ENCODE measurements at places on chromosomes 4 and X.

GRCh38 chr4:957581-958313, 15.6 kb downstream of the DGKQ start:
- DNase-seq, result peak; percentile 14

DNA sequence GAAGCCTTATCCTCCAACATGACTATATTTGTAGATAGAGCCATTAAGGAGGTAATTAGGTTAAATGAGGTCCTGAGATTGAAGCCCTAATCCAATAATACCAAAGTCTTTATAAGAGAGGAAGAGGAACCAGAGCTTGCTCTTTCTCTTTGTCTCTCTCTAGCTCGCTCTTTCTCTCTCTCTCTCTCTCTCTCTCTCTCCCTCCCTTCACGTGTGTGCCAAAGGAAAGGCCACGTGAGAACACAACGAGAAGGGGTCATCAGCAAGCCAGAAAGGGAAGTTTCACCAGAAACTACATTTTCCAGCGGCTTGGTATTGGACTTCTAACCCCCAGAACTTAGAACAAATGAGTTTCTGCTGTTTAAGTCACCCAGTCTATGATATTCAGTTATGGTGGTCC, 1540.5 kb downstream of the C4orf33 start:
- no peak for DNase-seq

GRCh38 chr4:156109943-156110900, 156.6 kb upstream of the CTSO start:
- DNase-seq, result peak; percentile 46

DNA sequence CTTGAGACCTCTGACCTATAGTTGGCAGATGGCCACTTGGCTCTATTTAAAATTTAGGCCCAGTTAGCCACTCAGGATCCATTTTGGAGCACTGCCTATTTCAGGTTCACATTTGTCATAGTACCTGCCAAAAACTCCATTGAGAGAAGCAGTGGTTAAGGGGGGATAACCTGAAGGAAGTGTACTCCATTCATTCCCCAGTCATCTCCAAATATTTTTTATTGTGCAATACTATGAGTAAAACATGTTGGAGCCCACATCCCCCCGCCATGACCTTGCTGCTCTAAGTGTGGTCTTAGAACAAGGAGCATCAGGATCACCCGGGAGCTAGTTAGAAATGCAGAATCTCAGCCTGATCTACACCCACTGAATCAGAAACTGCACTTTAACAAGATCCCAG, 21.1 kb downstream of the PLP1 start:
- no peak for DNase-seq

- DNase-seq, result no peak
Measured at GRCh38 chr4:112189754-112190153, 41.8 kb upstream of the AP1AR start.

GRCh38 chrX:16923157-16923556, 23.3 kb upstream of the REPS2 start:
- no peak for DNase-seq

DNA sequence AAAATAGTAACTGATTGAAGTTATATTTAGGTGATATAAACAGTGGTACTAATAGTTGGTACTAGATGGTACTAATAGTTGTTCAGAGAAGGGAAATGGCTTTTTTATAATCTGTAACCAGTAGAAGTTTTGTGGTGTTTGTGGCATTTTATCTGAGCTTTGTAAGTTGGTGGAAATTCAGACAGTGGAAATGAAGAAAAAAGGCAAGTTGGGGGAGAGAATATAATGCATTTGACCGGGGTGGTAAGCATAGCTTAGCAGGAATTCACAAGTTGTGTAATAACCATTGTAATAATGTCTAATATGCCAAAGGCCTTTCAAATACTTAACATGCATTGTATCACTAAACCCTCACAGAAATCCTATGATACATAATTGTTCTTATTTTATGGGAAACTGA, 36.3 kb downstream of the DTHD1 start:
- DNase-seq, result no peak

GRCh38 chr4:37661772-37662171, 24.4 kb downstream of the RELL1 start:
- DNase-seq, result no peak

- no peak for DNase-seq
Measured at GRCh38 chrX:118251271-118251670, 94.6 kb upstream of the WDR44 start.

DNA sequence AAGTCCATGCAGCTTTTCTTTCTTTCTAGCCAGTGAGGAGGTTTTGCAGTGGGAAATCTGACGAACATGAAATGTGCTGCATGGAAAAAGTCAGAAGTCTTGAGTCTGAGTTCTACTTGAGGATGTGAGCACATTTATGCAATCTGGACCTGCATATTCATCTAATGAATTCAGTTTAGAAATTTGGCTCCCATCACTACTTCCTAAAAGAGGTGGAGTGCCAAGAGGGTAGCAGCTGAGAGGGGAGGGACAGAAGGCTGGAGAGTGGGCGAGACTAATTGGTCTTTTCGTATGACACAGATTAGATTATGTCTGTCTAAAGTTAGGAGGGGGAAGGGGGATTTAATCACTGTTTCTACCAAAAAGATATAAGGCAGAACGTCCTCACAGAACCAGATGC, 535.9 kb downstream of the IQCM start:
- DNase-seq, result no peak

DNA sequence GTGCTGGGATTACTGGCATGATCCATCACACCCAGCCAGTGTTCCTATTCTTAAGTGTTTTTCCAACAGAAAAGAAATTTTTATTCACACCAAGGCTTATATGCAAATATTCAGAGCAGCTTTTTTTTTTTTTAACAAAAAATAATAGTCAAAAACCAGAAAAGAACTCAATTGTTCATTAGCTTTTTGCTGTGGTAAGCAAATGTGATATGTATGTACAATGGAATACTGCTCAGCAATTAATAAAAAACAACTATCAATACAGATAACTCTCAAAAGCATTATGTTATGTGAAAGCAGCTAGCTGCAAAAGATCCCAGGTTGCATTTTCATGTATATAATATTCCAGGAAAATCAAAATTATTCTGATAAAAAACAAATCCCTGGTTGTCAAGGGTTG, 132.3 kb downstream of the SLIT2 start:
- DNase-seq, result no peak

DNA sequence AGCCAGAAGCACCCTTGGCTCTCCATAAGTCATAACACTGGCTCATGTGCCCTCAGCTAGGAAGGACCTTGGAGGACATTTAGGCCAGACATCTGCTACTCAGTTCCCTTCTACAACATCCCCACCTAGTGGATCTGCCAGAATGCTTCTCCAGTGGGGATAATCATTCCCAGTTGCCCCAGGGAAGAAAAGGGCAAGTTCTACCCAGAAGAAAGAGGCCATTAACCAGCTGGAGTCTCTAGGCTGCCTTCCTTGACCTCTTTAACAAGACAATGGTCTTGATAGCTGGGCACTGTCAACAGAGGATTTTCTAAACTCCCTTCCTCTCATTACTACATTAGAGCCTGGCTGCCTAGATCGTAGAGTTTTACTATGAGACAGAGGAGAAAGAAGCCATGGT, 42.0 kb downstream of the LGI2 start:
- peak; percentile 77 for DNase-seq

DNA sequence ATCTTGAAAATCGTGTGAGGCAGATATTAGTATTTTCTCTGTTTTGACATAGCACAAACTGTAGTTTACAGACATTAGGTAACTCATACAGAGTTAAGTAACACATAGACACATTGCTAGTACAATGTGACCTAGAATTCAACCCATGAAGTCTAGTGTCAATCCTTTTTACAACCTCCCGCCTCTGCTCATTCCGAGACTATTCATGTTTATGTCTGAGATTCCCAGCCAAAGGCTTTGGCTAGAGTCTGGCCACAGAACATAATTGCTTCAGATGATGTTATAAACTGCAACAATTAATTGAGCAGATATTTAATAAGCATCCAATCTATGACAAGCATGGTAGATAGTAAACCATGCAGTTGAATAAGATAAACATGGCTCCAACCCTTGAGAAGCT, 841.0 kb downstream of the STIM2 start:
- no peak for DNase-seq

GRCh38 chr4:158513256-158513655, 8.4 kb upstream of the RXFP1 start:
- no peak for DNase-seq

DNA sequence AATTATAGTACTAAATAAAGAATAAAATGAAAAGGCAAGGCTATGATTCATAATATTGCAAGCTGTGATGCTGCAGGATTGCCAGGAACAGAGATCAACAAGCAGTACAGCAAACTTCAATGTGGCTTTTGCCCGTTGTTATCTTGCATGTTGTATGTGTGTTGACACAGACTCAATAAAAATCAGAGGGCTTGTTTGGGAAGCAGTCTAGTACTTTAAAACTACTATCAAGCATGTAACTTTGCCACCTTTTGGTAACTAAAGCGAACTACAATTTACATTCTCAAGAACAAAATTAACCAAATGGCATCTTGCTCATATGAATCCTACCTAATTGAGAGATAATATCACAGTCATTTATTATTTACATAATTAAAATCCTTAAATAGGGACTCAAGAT, 79.8 kb upstream of the GPM6A start:
- peak; percentile 17 for DNase-seq

DNA sequence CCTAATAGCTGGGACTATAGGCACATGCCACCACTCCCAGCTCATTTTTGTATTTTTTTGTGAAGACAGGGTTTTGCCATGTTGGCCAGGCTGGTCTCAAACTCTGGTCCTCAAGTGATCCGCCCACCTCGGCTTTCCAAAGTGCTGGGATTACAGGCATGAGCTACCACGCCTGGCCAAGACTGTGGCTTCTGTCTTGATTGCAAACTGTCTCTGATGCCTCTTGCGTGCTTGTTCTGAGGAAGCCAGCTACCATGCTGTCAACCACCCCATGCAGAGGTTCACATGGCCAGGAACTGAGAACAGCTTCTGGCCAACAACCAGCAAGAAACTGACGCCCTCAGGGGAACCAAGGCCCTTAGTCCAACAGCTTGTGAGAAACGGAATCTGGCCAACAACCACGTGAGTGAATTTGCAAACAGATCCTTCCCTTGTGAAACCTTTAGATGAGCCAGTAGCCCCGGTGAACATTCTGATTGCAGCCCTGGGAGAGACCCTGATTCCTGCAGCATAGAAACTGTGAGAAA, 71.2 kb downstream of the SUPT20HL2 start:
- DNase-seq, result no peak

GRCh38 chr4:139738846-139739613, 73.4 kb downstream of the MGST2 start:
- no peak for DNase-seq

- DNase-seq, result no peak
Measured at GRCh38 chr4:7306021-7306965, 114.0 kb downstream of the SORCS2 start.

DNA sequence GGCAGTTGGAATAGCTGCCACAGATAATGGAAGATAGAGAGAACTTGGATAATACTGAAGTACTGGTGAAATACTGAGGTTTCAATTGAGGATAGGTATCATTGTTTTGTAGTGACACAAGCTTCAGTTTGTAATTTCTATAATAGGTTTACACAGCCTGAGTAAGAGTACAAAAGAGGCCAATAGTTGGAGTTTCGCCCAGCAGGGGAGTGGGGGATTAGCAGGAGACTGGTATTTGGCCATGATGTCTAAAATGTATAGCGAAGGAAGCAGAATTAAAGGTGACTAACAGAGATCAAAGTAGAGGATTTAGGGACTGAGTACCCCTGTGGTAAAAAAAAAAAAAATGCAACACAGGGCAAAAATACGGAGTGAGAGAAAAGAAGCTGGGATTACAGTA, 129.5 kb downstream of the KCTD8 start:
- no peak for DNase-seq

DNA sequence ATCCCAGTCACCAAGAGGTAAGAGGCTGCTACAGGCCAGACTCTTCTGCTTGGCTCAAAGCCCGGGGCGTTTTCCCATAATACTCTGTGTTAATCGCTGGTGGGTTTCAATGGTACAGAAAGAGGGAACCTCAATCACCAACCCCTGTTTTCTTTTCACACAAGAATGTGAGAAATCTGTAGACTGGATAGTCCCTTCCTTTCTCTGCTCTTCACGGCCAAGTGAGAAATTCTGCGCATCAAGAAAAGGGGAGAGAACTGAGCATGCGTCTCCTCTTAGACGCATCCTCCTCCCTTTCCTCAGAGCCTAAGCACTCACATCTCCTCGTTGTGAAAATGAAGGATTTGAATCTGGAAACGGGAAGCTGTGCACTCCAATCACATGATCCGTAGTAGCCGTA, 64.7 kb downstream of the CLNK start:
- DNase-seq, result no peak

- no peak for DNase-seq
Measured at GRCh38 chr4:112343330-112344080, 46.3 kb downstream of the ALPK1 start.

DNA sequence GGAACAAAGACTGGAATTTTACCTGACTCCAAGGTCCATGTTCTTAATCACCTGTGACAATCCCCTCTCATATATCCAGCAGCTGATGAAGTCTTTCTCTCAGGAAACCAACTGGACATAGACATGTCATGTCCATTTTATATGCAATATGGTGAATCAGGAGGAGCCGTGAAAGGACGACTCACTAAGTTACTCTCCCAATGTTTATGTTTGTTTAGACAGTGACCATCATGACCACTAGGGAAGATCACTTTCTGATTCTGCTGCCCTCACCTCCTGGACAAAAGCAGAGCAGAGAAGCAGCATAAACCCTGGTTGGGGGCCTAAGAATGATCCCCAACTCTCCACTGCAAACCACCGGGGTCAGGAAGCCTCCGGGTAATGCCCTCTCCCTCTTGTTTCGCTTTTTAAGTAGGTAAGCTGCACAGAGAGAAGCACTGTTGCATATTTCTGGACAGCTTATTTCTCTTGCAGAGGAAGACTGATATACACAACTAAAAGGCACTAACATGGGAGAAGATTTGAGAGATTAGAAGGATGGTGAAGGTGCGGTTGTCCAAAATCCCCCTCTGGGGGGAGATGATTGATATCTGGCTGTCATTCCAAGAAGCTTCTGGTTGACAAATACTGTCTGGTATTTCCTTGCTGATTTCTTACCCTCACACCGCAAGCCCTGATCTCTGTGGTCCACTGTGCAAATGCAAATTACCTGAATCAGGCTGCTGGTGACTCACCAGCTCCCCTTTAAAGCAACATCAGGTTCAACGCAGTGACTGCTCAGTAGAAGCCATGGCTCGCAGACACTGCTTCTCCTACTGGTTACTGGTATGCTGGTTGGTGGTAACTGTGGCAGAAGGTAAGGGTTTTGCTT, at the start of gene ODAPH:
ODAPH (plus strand) TSS at position 773 of the 871 bp plus-strand sequence; CDS start at position 790, 17 bp downstream.
- peak; percentile 25 for DNase-seq

DNA sequence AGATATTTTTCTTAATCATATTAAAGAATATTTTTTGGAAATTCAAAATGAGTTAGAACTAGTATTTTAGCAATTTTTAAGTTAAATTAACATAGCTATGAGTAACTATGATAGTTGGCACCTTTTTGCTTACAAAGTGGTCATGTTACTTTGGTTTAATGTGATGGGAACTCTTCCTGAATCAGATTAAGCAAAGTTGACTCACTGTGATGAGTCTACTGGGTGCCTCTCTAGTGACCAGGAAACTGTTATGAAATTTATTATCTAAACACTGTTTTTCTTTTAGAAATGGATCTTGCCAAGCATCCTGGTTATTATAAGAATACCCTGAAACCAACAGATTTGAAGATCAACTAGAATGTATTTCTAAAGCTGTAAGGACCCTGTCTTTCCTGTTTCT, 985.8 kb downstream of the TRAM1L1 start:
- DNase-seq, result no peak
